Endothelial cell of umbilical vein (primary cell): ENCODE measurements at places on chromosomes 11 and 22. TPM values are rescaled to one million over a fixed set of nuclear protein-coding genes. Genes with fewer than 3 reads are reported as not detected.

Gene PHETA2
- 23.4 and 25.4 TPM in 2 replicates for total RNA-seq

Gene SPA17
- 4.7 and 6.1 TPM in 2 replicates for total RNA-seq

Gene TRPM5
- not detected in 2 replicates for total RNA-seq

Gene CTSD
- total RNA-seq, result 197 and 215 TPM in 2 replicates

Gene OR52N4
- total RNA-seq, result not detected in 2 replicates

Gene PIWIL4
- 0.25 and 0.64 TPM in 2 replicates for total RNA-seq

Gene LDLRAD3
- 19.9 and 25.1 TPM in 2 replicates for total RNA-seq

Gene DEFB131B
- total RNA-seq, result not detected in 2 replicates

Gene ABTB2
- total RNA-seq, result 0.11 and 0.25 TPM in 2 replicates

Gene SLC22A25
- total RNA-seq, result not detected in 2 replicates
